ENCODE measurements at places on chromosomes 13 and 19.

GRCh38 chr13:98570929-98571372, 6.0 kb downstream of the STK24 start:
- peak; percentile 54 for DNase-seq

DNA sequence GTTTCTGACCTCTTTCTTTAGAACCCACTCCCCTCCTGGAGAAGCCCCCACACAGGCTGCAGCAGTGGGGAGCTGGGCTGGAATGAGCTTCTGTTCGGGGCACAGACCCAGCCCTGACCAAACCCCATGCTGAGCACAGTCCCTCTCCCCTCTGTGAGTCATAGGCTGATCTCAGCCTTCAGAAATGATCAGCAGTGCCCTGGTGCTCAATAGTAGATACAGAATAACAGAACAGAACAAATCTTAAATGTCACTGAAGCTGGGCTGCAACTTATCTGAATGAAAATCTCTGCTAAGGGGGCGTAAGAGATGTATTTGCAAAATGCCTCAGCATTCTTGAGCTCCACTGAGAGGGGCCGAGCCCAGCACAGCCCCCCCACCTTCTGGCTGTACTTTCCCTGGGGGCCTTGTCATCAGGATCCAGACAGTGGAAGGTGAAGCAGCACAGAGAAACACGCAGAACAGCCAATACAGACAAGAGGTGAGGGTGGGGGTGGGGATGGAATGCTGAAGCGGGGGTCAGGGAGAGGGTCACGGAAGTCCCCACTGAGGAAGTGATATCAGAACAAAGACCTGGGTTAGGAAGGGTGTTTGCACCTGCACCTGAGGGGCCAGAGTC, 9.9 kb downstream of the ZNF665 start:
- DNase-seq: no peak

- DNase-seq: no peak
Measured at GRCh38 chr13:99960663-99961311, 10.8 kb downstream of the ZIC5 start.

GRCh38 chr19:4294389-4294788, 7.8 kb downstream of the TMIGD2 start:
- no peak for DNase-seq

- DNase-seq: peak; percentile 36
Measured at GRCh38 chr19:3274942-3275582, 50.6 kb downstream of the CELF5 start.
